ENCODE measurements at places on chromosomes 2 and 18.

DNA sequence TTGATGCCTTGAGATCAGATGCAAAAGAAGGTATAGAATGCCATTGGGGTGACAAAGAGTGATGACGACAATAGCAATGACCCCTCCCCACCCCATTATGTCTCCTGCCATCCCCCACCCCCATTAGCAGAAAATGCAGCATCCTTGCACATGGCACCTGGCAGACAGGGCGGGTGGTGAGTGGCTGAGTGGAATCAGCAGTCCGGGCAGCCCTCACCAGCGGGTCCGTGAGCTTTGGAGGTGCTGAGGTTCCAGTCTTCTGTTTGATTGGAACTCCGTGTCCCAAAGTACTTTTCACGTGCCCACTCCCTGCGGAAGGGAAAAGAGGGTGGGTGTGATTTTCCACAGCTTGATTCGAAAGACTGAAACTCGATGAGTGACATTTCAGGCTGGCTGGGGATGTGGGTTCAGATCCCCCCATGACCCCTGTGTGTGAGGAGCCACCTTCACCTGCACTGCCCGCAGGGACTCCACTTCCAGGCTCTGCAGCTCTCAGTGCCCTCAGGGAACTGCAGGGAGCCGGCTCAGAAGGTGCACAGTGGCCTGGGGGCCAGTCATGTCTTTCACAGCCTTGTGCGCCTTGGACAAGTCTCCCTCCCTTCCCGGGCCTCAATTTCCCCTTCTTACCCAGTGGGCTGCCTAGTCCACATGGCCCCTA, 130.9 kb downstream of the GLI2 start:
- DNase-seq = no peak

- no peak for DNase-seq
Observed at GRCh38 chr2:229267080-229267479, 4.0 kb downstream of the PID1 start.

DNA sequence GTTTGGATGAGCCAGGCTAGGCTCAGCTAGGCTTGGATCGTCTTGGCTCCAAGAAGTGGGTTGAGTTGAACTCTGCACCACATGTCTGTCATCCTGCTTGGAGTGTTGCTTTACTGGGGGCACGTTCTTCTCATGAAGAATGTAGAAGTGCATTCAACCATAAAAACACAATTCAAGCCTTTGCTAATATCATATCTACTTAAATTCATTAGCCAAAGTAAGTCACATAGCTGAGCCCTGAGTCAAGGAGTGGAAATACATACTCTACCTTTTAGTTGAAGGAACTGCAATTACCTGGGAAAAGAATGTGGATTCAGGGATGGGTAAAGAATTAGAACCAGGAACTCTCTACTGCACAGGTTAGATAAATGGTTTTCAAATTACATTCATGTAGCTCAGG, 360.4 kb upstream of the KCNH7 start:
- no peak for DNase-seq

- no peak for DNase-seq
Observed at GRCh38 chr18:55351980-55352714, 235.8 kb downstream of the TCF4 start.

- DNase-seq = no peak
Observed at GRCh38 chr2:121583555-121583954, 52.9 kb downstream of the RNU4ATAC start.

- no peak for DNase-seq
Observed at GRCh38 chr2:241804326-241805229, 4.4 kb upstream of the NEU4 start.

DNA sequence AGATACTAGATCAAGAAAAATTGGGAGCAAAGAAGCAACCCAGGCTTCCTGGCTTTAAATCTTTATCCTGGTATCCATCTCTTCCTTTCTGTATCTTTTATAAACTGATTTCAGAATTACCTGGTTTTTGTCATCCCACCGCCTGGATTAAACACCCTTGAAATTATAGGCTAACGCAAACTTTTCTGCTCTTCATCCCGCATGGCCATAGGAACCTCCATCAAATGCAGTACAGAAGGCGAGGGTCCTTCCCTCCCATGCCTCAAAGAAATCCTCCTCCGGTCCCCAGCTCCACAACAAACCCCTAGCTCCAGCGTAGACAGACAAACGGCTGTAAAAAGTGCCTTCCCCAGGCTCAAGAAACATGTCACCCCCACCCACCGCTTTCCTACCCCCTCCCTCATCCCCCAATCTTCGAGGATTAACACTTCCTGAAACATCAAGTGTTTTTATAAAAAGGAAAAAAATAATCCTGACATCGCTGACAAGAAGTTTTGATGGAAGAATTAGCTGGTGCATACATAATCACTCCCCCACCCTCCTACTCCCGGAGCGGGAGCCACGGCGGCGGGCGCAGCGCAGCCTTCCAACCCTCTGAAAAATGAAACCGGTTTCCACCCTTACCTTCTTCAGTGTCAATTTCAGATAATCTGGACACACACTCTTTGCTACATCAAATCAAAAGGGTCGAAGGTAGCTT, 7.6 kb downstream of the DLX1 start:
- no peak for DNase-seq

DNA sequence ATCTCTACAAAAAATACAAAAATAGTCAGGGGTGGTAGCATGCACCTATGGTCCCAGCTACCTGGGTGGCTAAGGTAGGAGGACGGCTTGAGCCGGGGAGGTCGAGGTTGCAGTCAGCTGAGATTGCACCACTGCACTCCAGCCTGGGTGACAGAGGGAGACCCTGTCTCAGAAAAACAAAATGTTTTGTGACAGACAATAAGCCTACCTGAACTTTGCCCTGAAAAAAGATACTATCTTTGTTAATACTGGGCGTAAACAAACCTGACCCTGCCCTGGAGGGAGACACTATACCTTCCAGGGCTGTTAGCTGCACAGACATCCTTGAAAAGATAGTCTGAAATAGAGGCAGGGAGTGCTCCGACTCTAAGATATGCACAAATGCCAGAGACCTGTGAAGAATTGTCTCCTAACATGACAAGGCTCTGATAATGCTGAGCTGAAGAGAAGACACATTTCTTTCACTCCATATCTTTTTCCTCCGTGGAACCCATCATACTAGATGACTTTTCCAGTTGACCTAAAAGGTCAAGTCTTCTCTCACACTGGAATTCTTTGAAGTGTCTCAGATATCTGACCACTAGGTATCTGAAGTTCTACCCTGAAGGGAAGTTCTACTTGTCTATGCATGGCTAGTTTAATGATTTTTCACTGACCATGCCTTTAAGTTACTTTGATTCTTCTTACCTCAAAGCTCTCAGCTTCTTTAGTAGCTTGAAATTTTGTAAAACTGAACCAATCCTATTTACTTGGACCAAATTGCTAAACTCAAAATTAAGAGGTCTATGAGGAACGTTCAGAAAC, 20.9 kb upstream of the HK2 start:
- DNase-seq = no peak

DNA sequence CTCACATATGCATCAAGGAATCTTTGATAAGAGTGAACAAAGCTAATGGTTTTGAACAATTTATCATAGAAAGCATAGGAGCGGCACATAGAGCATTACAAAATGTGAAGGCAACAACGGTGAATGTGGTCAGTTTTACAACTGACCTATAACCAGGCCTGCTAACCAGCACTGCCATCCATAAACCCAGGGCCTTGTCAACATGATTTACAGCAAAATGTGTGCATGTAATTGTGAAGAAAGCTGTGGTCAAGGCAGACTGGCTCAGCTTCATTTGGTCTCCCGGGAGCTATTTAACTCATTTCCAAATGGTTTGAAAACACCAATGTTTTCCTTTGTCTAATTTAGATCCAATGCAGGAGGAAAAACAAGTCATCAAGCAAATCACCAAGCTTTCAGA, 119.8 kb downstream of the DHRS9 start:
- no peak for DNase-seq

GRCh38 chr2:12404497-12404896, 312.2 kb upstream of the TRIB2 start:
- DNase-seq = no peak

- no peak for DNase-seq
Observed at GRCh38 chr2:46863882-46864281, 51.7 kb downstream of the MCFD2 start.

- no peak for DNase-seq
Observed at GRCh38 chr2:7028846-7029245, 111.6 kb downstream of the RNF144A start.

GRCh38 chr2:188517549-188518215, 226.0 kb downstream of the GULP1 start:
- no peak for DNase-seq

GRCh38 chr2:181457121-181457740, at the start of gene ITGA4:
Gene ITGA4, plus strand, starts transcription at chr2:181457386. Its CDS starts 269 bp downstream, at chr2:181457655.
- DNase-seq = no peak

DNA sequence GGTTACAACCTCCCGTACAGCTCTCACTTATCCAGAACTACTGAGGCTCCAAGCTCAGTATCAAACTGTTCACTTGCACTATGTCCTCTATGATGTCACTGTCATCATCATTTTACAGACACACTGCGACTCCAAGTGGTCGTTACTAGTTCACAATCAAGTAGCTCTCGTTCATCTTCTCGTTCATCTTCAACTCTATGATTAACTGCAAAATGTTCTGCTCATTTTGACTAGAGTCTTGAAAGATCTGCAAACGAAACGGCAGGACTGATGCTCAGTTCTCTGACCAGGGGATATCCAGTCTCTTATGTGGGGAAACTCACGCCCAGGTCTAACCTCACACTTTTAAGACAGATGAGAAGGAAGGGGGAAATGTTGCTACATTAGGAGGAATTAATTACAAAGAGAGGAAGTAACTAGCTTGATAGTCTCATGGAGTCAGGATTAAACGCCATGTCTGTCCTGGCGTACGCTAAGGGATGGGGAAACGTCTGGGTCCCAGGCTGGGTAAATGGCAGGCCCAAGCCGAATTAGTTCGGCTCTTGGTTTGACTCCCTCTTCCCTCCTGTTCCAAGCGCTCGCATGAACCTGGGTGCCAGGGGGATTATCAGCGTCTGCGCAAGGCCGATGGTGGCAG, 794 bp upstream of the CHCHD5 start:
- DNase-seq = no peak

- DNase-seq = no peak
Observed at GRCh38 chr18:37251679-37252078, 313.9 kb downstream of the CELF4 start.

GRCh38 chr18:30775629-30776028, 266.9 kb downstream of the DSC3 start:
- DNase-seq = no peak

DNA sequence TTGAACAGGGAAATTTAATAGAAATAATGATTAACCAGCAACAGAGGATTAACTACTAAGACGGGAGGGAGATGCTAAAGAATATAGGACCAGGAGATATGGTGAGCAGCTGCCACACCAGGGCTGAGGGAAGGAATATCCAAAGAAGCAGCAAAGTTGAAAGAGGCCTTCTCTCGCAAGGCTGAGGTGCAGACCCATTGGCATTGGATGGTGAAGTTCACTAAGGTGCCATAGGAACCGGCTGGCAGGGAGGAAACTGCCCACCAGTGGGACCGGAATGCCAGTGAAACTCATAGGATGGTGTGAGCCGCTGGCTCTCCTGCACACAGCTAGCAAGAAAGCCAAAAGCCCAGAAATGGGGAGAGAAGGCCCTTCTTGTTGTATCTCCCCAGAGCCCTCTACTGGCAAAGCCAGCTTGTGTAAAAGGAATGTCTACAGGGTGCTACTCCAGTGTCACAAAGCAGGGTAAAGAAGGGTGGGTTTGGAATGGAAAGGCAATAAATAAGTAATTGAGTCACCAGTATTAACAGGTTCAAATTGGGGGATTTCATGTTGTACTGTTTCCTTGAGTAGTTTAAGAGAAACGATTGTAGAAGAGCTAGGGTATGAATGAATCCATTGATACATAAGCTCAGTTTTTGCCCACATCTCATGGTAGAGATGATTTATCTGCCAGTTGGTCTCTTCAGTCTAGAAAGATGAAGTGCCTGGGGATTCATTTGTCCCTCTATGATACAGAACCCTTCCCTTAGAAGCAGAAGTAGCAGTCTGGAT, 36.0 kb downstream of the FARP2 start:
- no peak for DNase-seq

GRCh38 chr18:5444269-5444668, 99.5 kb downstream of the EPB41L3 start:
- no peak for DNase-seq

DNA sequence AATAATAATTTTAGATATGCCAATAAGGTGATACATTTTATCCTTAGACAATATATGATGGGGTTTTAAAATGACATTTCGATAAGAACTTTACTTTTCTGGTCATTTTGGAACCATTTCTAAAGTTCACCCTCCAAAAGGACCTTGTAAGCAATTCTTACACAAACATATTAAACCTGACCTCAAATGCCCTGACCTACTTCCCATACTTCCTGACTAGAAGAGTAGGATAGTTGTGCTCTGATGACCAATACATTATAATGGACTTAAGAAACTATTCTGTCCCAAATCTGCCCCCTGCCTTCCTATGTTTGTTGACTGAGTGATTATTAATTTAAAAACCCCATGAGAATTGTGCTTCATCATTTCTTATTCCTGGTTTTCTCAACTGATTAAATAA, 24.6 kb downstream of the GCA start:
- no peak for DNase-seq

GRCh38 chr2:70983506-70984227, 5.2 kb downstream of the ANKRD53 start:
- DNase-seq = no peak

GRCh38 chr2:229407170-229407569, 136.1 kb upstream of the PID1 start:
- peak; percentile 92 for DNase-seq

DNA sequence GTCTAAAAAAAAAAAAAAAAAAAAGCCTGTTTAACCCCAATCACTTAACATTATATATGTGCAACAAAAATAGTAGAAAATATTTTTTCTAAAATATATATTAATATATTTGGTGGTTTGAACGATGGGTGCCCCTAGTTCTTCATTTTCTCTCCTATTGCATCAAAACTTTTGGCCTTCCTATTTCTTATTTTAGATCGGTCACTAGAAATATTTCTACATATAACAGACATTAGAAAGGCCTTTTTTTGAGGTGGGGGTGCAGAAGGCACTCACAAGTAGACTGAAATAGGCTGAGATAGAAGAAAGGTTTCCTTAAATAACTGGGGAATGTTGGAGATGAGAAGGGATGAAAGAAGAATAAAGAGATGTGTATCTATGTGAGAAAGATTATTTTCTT, 49.3 kb upstream of the AP1S3 start:
- no peak for DNase-seq
